ENCODE measurements at places on chromosomes 2 and 18. TPM values are rescaled to one million over a fixed set of nuclear protein-coding genes. Genes with fewer than 3 reads are reported as not detected.

KHK gene
- total RNA-seq = 10.4 TPM

AQP12B gene
- not detected for total RNA-seq

DNA sequence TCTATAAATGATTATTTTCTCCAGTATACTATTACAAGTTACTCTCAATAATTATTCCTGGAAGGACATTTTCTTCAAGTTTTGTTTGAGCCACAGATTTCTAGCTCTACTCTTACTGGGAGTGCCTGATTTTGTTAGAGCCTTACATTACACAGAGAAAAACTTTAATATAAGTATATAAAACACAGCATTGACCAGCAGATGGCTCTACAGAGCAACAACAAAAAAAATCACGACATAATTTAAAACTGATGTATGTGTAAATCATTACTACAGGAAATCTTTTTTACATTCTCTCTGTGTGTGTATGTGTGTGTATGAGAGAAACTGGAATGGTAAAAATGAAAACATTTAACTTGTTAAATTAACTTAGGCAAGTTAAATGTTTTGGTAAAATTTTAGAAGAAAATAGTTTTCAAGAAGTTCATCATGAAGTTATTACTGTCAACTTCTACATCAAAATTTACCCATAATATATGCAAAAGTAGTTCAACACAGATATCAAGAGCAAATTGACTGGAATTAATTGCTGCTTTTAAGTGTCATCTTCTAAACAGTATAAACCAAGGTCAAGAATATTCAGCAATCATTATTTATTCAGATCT lies 103.3 kb downstream of the MDH1 start:
- H3K4me3 ChIP-seq = no peak overlapping the region
- no peaks in the 10 kb centered on the region for H3K36me3 ChIP-seq
- H3K27ac ChIP-seq = no peak overlapping the region
- peaks cover 9% of the 10 kb centered on the region for H3K4me1 ChIP-seq

GRCh38 chr2:206176121-206176520 lies 16.4 kb downstream of the EEF1B2 start:
- H3K4me3 ChIP-seq = no peak overlapping the region
- no peak overlapping the region for H3K27ac ChIP-seq
- no peak for DNase-seq
- no peaks in the 10 kb centered on the region for H3K27me3 ChIP-seq

DNA sequence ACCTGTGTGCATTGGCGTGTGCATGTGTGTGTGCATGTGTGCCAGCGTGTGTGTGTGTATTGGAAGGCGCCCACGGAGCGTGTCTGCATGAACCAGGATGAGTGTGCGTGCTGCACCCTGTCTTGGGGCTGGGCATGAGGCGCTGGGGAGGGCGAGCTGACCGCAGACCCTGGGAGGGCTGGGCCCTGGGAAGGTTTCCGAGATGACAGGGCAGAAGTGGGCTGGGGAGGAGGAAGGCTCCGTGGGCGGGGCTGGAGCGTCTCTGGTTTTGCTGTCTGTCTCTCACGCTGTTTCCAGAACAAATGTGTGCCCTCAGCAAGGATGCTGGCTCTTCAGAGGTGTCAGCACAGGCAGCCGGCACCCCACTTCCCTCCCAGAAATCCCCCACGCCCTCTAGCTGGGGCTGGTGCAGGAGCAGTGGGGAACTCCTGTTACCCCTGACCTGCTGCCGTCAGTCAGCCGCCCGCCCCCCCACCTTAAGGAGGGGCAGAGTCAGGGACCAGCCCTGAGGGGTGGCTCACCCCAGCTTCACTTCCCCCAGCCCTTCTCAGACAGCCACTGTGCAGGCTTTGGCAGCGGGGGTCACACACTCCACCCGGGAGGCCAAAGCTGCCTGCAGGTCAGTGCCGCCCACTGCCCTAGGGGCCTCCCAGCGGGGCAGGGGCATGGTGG lies at the start of gene GPR35:
Gene GPR35, plus strand, starts transcription at position 531 of the 672 bp plus-strand sequence. CDS start 4,473 bp downstream, outside the sequence.
- no peak within 1 kb of the TSS for H3K4me3 ChIP-seq

DNA sequence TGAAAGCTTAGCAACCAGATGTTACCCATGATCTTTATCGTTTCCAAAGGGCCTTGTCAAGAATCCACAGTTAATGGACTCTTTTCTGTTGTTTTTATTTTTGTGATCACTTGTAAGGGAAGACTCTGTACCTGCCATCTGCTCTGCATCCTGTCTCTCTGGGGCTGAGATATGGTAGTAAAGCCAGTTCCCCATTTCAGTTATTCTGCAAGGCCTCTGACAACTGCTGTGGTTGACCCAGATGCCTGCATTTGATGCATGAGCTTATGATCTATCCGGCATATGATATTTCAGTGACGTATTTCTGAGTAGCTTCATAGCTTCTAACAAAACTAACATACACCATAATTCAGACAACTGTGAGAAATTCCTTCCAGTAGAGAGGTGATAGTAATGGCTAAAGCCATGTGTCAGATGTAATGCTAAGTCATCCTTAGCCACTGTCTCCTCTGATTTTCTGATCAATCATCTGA lies 105.1 kb downstream of the TPO start:
- DNase-seq = no peak
- H3K4me3 ChIP-seq = no peak overlapping the region
- H3K4me1 ChIP-seq = no peaks in the 10 kb centered on the region
